Activated CD8-positive, alpha-beta memory T cell treated with anti-CD3 and anti-CD28 coated beads for 1 hour (primary cell): ENCODE measurements at places on chromosomes 2 and 18.

GRCh38 chr2:106596844-106597243 lies 109.7 kb downstream of the CD8B2 start:
- no peak for DNase-seq

GRCh38 chr2:109230941-109231420 lies 102.0 kb downstream of the SH3RF3 start:
- no peak for DNase-seq

DNA sequence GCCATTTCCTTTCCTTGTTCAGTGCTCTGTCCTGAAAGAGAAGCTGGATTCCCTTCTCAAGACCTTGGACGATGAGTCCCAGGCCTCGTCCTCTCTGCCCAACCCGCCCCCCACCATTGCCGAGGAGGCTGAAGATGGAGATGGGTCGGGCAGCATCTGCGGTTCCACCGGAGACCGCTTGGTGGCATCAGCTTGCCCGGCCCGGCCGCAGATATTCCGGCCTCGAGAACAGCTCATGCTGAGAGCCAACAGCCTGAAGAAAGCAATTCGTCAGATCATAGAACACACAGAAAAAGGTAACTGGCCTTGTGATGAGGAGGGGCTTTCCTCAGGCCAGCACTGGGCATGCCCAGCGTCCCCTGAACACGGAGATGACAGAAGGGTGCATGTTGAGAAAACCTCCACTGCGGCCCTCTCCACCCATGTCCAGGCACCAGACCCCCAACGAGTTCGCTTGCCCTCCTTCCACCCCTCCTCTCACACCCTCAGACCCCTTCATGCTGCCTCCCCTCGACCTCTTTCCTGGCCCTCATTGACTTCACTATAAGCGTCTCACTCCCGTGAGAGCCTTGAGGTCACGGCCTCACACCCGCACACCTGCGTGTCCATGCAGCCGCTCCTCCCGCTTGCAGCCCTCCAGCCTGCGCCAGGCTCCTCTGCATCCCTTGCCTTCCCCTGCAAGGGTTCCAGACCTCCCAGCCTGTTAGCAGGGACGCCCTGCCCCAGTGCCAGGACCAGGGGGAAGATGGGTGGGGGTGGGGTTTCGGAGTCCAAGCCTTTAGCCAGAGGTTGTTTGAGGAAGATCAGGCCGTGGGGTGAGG lies 95.0 kb downstream of the DGKD start:
- no peak for DNase-seq

DNA sequence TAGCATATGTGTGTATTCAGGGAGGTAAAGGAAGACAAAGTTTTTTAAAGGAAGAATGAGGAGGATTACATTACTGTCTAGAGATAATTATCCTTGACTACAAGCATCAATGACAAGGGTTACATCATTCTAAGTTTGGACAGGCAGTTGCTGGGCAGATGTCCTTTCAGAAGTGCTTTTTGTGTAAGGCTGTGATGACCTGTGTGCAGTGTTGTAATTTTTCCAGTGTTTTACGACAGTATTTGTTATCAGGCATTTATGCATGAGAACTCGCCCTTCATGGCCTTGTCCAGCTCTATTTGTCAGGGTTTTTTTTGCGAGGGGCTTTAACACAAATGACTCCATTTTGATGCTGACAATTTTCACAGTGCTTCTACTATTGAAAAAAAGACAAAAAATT lies 658.3 kb upstream of the NXPH2 start:
- no peak for DNase-seq

GRCh38 chr2:95179451-95179850 lies 13.8 kb downstream of the ZNF2 start:
- DNase-seq = no peak

DNA sequence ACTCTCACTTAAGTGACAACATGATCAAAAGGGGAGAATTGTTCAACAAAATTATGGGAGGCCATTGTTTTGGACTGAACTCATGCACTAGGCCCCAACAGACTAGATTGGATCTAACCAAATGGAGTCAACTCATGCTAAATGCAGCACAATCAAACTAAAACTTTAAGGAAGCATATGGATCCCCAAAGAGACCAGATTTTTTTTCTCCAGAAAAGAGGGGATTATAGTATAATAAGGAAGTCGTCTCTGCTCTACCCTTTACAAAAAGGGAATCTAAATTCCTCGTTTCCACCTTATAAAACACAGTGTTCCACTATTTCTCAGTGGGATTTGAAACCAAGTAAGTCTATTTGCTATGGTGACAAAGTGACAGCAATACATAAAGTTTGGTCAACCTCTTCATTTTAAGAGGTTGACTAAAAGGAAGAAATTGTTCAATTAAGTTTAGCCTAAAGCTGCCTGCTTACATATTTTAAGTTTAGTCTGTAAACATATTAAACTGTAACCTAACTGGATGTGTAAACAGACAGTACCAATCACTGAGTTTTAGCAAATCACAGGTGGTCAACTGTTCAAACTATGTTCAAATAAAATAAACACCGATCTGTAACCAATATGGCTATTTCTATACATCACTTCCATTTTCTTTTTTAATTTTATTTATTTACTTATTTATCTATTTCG lies 40.9 kb upstream of the MAT2A start:
- no peak for DNase-seq

DNA sequence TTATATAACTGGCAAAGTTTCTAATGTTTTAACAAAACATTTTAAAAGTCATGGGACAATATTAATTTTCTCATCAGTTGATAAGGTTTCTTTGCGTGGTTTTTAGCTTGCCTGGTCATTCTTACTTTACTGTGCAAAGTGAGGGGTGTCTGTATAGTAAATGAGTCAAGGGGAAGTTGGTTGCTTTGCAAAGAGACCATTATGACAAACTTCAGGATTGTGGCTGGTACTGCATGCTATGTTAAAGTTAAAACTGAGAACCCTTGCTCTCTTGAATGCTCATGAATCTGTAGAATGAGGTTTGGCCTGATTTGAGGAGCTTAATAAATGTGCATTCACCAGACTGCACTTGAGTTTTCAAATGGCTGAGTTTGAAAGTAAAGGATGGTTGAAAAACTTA lies 47.0 kb downstream of the COL4A4 start:
- DNase-seq = no peak

DNA sequence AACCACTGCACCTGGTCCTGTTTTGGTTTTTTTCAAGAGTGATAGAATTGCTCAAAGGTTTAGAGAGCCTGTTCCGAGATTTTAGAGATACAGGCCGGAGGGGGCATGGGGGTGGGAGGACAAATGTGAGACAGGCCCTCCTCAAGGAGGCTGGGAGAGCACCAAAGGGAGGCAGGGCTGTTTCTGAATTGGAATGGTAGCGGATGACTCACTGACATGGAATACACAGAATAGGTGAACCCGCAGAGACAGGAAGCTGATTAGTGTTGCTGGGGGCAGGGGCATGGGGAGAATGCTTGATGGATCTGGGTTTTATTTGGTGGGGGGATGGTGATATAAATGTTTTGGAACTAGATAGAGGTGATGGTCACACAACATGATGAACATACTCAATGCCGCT lies 111.0 kb upstream of the MGAT5 start:
- no peak for DNase-seq

GRCh38 chr18:79624356-79625170 lies 55.0 kb upstream of the CTDP1 start:
- no peak for DNase-seq

DNA sequence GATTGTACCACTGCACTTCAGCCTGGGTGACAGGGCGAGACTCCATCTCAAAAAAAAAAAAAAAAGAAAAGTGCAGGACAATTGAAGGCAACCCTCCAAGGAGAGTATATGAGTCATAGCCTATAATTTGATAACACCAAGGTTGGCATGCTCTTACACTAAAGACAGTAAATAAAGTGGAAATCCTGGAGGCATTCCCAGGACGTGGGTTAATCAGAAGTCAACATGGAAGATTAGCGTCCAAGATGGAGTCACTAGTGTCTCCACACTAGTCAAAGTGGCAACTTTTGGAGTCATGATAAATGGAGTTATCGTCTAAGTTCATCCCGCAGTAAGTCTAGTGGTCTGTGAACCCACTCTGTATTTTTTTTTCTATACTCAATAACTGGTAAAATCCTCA lies 21.2 kb upstream of the UGGT1 start:
- no peak for DNase-seq

DNA sequence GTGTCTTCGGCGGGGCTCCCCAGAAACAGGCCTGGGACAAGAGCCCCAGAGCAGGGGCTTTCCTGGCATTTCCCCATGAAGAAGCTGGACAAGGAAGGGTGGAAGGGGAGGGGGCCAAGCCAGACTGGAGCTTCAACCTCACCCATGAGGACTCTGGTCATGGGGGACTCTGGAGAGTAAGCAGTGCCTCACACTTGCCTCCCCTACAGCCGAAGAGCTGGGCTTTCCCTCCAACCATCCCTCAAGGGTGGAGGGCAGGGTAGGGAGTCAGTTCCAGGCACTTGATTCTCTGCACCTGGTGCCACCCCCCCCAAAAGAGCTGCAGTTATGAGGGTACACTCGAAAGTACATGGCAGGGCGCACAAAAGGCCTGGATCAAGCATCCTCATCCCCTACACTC lies 246.6 kb downstream of the TFCP2L1 start:
- DNase-seq = no peak

- no peak for DNase-seq
Observed at GRCh38 chr2:215796140-215796855, 217.1 kb downstream of the MREG start.

DNA sequence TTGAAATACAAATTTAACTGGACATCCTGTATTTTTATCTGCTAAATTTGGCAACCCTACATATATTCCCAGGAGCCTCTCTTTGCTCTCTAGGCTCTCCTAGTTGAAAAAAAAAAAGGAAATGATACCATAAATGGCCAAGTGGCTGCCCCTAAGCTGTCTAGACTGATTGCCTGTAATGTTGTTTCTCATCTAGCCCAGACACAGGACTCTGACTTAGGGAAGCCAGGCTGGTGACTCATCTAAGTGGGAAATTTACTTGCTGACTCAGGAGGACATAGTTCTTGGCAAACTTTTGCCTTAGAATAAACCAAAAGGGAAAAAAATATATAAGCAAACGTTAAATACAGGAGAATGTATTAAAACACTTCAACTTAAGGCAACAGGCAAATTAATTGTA lies 14.6 kb upstream of the ITGAV start:
- DNase-seq = no peak

DNA sequence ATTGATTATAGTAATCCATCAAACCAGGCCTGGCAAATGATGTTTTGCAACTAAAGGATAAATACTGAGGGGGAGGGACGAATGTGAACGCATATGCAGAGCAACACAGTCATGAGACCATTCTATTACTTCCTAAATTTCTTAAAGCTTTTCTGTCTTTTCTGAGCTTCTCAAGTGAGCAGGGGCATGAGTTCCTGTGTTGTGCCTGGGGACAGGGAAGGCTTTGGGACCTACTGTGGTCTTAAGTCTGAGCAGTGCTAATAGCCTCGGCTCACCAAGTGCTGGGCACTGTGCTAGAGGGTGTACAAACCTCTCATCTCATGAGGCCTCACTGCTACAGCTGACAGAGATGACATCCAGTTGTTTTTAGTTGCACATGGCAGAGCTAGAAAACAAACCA lies 182.4 kb downstream of the NEDD4L start:
- no peak for DNase-seq

DNA sequence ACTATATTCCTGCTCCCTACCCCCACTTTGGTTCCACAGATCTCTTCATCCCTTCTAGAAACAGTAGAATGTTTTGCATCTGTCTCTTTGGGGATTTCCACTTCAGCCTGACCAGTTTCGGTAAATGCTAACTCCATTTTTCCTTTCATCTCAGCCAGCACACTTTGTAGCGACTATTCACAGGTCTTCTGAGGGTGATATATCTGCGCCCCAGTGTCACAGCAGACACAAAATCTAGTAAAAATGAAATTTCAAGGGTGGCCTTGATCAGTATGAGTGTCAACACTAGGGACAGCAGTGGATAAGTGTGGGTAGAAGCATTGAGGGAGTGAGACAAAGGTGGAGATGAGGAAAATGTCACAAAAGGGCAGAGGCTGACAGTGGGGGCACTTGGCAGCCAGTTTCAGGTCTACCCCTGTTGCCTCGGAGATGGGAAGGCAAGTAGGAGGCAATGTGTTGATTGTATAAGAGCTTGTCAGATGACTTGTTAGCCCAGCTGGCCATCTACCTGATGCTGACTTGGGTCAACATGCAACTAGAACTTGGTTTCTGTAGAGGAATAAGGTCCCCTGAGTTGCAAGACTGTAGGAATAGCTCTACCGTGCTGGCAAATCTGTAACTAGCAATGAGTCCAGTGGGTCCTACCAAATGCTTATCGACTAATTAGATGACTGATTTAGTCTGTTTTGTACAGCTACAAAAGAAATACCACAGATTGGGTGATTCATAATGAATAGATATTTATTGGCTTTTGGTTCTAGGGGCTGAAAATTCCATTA lies 60.7 kb downstream of the CXCR4 start:
- no peak for DNase-seq
